GM23338 (cell line): ENCODE measurements at places on chromosomes 6 and 20. TPM values are rescaled to one million over a fixed set of nuclear protein-coding genes. Genes with fewer than 3 reads are reported as not detected.

TRDN gene
- total RNA-seq: 23.1 and 35.5 TPM in 2 replicates

SPATS1 gene
- total RNA-seq: not detected in 2 replicates

SRMS gene
- 0.50 and 0.59 TPM in 2 replicates for total RNA-seq

RAET1E gene
- total RNA-seq: not detected in 2 replicates

GZF1 gene
- total RNA-seq: 15.7 and 17.3 TPM in 2 replicates

PRPH2 gene
- total RNA-seq: 0.52 and 0.89 TPM in 2 replicates

ARFGEF3 gene
- 23.1 and 24.6 TPM in 2 replicates for total RNA-seq

C6orf52 gene
- 0.47 TPM in 1 of 2 replicates, not detected in the other for total RNA-seq

CYP39A1 gene
- total RNA-seq: 1.8 and 3.5 TPM in 2 replicates

SLC44A4 gene
- total RNA-seq: 3.7 and 4.6 TPM in 2 replicates

CCR6 gene
- total RNA-seq: not detected in 2 replicates

POPDC3 gene
- 5.1 TPM in 2 replicates for total RNA-seq

WFDC5 gene
- total RNA-seq: not detected in 2 replicates
